ENCODE measurements at places on chromosomes 4 and X.

- DNase-seq = no peak
Observed at GRCh38 chr4:47221721-47222120, 190.4 kb downstream of the GABRB1 start.

GRCh38 chr4:67684839-67685531, 16.0 kb downstream of the UBA6 start:
- no peak for DNase-seq

GRCh38 chr4:105979506-105979905, 84.2 kb downstream of the NPNT start:
- no peak for DNase-seq

- no peak for DNase-seq
Observed at GRCh38 chrX:31423609-31424189, 351.9 kb upstream of the FTHL17 start.

DNA sequence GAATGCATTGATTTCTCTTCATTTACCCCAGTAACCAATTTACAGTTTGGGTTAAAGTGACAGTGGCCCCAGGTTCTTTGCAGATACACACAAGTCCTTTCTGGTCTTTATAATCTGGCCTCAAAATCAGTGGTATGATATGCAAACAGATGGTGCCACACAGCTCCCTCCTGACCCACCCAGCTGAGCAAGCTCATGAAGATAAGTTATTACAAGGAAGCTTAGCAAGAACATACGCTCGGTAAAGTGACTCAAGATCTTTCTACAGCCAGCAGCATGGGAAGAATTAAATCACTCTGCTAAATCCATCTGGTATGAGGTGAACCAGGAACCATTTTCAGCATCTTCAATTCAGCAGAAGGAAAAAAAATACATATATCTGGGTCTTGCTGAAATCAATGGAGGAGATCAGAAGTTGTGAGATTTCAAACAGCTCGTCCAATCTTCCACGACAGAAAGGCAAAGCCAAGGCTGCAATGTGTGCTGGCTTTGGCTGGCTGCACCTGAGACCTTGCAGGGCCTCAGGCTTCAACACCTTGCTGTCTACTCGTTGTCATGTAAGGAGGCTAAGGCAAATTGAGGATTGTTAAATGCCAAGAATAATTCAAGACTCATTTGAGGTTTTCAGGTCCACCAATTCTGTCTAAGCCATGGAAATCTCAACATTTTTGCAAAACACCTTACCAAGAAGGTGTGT, 28.2 kb downstream of the SEL1L3 start:
- no peak for DNase-seq

DNA sequence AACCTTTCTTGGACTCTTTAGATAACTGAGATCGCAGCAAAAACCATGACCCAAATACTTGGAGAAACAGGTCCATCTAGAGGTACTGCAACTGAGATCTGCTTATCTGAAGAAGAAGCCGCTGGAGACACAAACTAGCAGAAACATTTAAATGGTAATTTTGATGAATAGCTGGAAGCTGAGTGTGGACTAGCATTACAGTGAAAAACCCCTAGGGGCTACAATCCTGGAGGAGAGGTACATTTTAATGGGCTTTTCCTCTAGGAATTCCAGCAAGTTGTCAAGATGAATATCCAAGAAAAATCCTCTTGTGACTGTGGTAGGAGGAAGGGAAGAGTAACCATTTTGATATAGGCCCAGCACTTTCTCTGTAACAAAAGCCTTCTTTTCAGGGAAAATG, 592.5 kb upstream of the GRIA3 start:
- DNase-seq = no peak

Data from stimulated activated CD8-positive, alpha-beta memory T cell treated with anti-CD3 and anti-CD28 coated beads, Interleukin-4, amount 100 ng/mL, for 4 hours (primary cell).